ENCODE measurements at places on chromosomes 13 and 19.

DNA sequence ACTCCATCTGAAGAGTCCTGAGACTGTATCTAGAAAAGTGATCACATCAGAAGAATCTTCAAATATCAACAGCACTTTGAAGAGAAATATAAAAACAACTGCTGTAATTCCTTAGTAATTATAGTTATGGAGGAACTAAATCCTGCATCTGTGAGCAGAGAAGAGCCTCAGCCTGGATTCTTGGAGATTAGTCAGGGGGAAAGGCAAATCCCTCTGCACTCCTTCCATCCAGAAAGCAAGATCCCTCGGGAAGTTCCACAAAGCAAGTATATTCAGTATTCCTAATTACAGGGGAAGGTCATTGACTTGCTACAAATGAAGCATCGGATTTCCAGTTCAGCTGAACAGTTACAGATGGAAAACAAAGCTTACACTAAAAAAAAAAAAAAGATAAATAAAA, 256.6 kb upstream of the IPO5 start:
- no peak for DNase-seq

- no peak for DNase-seq
These were observed 1317.0 kb downstream of the PCDH9 start for GRCh38 chr13:65913173-65913572.

- DNase-seq, result no peak
These were observed 25.5 kb upstream of the TFDP1 start for GRCh38 chr13:113559061-113559460.

- DNase-seq, result no peak
These were observed 461.4 kb downstream of the MYO16 start for GRCh38 chr13:109090796-109091195.

GRCh38 chr19:55015126-55015525, 22.9 kb downstream of the GP6 start:
- peak; percentile 7 for DNase-seq

GRCh38 chr13:29716493-29716892, 121.0 kb upstream of the SLC7A1 start:
- DNase-seq, result no peak

DNA sequence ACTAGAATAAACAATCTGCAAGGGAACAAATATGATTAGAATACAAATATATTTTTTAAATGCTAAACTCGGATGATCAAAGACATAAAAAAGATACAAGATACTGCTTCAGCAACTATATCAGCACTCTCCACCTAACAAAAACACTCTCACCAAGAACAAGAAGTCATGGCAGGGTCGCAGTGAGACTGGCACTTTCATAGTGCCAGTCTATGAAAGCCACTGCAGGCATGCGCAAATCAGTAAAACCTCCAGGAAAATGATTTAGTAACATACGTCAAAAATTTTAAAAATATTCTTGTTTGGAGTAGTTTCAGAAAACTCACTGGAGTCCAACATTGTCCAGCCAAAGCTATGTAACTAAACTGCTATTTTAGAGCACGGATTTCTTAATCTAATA, 295.9 kb downstream of the DIAPH3 start:
- no peak for DNase-seq

GRCh38 chr19:15631817-15632216, 8.9 kb upstream of the CYP4F3 start:
- DNase-seq, result peak; percentile 38

DNA sequence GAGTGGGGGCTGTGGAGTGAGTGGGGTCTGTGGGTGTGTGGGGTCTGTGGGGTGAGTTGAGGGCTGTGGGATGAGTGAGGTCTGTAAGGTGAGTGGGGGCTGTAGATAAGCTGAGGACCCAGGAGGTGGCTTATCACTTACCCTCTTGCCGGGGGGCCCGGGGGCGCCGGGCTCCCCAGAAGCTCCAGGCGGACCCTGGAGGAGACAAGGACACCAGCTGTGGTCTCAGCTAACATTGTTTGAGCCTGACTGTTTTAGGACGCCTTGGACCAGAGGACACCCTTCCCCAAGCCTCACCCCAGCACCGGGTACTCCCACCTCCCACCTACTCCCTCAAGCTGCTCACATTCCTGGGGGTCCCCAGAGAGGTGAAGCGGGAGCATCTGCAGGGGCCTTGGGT, 34.2 kb upstream of the OLFM2 start:
- no peak for DNase-seq

- DNase-seq, result no peak
These were observed 301.6 kb downstream of the SLITRK6 start for GRCh38 chr13:85497652-85498051.

DNA sequence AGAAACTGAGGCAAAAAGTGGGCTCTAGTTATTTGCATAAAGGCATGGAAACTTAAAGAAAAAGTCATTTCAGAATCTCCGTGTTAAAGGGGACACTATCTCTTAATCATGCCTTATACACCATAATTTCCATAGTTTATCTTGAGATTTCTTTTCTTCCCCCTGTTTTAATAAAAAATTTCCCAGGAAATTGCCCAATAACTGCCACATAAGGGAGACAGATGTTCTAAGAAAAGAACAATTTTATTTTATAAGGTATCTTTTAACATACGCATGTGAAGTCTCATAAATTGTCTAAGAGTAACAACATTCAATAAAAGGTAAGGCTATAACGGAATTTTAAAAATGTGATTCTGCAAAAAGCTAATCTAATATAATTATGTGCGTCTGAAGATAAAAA, 371.3 kb downstream of the IRS2 start:
- no peak for DNase-seq

DNA sequence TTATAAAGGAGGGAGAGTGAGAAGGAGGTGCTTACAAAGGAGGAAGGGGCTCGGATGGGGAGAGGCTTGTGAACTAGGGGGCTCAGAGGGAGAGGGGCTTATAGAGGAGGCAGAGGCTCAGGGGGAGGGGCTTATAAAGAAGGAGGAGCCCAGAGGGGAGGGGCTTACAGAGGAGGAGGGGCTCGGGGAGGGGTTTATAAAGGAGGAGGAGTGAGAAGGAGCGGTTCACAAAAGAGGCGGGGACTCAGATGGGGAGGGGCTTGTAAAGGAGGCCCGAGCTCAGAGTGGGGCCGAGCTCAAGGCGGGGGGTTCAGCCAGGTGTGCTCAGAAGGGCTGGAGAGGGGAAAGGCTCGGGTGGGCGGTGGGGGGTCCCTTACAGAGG, 500 bp downstream of the SMIM24 start:
- DNase-seq, result no peak

DNA sequence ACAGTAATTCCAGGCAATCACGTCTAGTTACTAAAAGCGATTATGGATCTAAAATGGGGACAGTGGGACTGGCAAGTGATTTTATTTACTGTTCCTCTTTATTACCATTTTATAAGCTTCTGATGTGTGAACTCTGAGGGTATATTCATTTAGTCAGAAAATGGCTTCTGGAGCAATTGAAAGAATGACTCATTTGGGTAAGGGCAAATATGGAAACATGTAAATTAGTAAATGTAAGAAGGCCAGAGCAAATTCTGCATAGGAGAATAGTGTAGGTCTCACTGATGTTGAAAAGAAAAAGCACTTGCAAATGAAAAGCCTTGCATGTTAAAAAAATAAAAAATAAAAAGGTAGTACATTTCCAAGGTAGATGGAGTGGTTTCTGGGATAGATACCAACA, 262.2 kb downstream of the KLF5 start:
- no peak for DNase-seq

DNA sequence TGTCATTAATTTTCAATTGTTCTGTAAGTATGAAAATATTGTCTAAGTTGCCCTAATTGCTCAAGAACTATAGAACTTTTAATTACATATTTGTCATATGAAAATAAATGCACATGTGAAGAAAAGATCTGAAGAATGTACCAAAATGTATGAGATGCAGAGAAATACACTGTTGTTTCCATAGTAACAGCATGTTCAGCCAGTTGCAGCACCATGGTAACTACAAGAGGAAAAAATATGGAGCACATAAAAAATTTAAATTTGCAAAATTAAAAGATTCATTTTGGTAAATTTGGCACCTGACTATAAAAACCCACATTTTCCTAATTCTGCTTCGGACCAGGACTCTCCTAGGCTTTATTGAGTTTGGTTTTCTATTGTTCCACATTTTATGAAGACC, 1170.0 kb upstream of the MIR17HG start:
- DNase-seq, result no peak

- no peak for DNase-seq
These were observed 113.2 kb upstream of the SOX21 start for GRCh38 chr13:94825507-94825906.

- DNase-seq, result no peak
These were observed 10.6 kb downstream of the SLC15A1 start for GRCh38 chr13:98741741-98742435.

GRCh38 chr13:89695343-89696257, 1651.9 kb upstream of the MIR17HG start:
- no peak for DNase-seq
